ENCODE measurements at places on chromosomes 13 and 19.

DNA sequence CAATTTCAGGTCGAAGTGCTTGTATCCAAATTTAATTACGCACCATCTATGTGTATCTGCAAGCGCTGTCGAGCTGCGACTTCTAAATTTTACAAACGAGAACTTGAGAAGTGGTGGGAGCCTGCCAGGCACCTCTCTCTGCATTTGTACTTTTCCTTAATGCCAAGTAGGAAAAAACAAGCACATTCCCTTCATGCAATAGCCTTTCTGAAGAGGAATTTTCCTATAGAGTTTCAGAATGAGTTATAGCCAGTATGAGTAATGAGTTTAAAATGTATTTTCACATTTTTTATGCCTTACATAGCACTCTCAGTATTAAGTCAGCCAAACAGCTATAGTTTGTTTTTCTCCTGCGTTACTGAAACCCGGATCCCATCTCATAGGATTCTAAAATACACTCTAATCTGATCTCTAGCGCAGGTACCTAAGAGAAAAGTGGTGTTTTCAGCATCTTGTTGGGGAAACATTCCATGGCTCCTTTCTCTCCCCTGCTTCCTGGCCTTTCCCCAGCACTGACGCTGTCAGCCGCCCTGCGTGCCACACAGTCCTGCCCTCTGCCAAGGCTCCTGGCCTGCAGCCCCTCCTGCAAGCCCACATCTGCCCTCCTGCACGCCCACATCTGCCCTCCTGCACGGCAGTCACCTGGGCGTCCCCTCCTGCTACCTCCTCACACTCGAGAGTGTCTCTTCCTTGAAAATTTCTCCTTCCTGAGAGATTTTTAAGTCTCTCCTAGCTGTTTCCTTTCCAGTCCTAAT lies 526.9 kb downstream of the MYO16 start:
- DNase-seq, result no peak

- DNase-seq, result no peak
Observed at GRCh38 chr13:59537500-59537899, 626.2 kb downstream of the DIAPH3 start.

DNA sequence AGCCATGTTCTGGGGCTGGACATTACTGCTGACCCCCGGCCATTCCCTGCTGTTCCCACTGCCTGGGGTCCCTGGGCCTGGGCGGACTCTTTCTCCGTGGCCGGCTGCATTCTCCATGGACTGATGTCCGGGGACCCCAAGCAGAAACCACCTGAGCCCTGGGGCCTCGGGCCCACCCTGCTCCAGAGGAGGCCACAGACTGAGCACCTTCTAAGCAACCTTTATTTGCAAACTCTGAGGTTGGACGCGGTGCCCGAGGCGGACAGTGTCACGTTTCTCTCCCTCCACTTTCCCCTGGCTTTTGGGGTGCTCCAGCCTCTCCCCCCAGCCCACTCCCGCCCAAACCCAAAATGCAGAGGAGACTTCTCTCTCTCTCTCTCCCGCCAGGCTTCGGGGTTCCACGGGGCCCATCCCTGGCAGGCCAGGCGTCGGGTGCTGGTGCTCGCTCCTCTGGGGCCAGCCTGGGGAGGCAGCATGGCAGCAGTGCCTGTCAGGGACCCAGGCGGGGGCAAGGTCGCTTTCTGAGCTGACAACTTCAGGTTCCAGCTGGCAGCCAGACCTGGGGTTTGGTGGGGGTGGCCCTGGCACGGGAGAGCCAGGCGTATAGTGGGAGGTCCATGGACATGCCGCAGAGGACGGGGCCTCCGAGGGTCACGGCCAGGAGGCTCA lies 2.3 kb upstream of the C19orf25 start:
- DNase-seq, result no peak

DNA sequence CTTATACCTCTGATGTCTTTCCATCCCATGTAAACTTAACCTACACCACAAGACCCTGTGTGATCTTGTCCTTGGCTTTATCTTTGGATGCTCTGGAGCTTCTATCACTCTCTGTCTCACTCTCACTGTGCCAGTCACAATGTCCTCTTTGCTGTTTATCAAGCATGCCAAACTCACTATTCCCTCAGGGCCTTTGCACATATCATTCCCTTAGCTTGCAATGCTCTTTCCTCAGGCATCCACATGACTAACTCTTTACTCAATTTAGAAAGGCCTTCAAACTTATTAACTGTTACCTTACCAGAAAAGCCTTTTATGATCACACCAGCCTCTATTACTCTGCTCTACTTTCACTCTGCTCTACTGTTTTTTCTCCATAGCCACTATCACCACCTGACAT lies 354.1 kb downstream of the RFC3 start:
- DNase-seq, result no peak

DNA sequence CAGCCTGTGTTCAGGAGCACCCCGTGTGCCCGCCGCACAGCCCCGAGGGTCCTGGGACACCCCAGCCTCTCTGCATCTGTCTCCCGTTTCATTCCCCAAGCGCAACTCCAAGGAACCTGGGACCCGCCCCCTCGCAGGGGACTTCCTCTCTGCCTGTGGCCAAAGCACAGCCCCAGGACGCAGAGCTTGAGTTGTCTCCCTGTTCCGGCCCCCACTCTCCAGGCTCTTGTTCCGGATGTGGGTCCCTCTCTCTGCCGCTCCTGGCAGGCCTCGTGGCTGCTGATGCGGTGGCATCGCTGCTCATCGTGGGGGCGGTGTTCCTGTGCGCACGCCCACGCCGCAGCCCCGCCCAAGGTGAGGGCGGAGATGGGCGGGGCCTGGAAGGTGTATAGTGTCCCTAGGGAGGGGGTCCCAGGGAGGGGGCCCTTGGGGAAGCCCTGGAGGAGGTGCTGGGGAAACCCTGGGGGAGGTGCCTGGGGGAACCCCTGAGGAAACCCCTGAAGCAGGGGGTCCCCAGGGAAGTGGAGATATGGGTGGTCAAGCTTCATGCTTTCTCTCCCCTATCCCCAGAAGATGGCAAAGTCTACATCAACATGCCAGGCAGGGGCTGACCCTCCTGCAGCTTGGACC lies 1.3 kb downstream of the HCST start:
- DNase-seq, result no peak

- no peak for DNase-seq
Observed at GRCh38 chr19:3474010-3474409, 6.3 kb downstream of the SMIM24 start.

DNA sequence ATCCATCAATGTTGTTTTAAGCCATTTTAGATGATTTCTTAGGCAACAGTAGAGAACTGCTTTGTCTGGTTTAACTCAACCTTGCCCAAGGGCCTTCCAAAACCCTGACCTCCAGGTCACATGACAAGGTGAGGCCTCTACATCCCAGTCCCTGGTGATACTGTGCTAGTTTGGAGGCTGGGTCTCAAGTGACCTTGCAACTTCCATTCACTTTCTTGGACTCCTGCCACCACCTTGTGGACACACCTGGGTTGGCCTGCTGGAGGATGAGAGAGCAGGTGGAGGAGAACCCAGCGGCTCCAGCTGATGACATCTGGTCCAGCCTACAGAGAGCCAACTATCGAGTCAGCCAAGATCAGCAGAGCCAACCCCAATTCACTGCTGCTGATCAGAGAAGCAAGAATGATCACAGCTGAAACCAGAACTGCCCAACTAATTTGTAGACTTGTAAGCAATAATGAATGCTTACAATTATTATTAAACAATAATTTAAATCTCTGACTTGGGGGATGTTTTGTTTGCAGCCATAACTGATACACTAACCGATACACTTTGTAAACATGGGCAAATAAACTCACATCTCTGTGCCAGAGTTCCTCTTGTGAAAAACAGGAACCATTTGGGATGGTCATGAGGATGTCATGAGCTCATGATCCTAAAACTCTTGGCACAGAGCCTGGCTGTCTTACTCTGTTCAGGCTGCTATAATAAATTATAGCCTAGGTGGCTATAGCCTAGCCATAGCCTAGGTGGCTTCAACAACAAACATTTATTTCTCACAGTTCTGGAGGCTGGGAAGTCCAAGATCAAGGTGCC lies 11.5 kb downstream of the FAM187B start:
- DNase-seq, result no peak

DNA sequence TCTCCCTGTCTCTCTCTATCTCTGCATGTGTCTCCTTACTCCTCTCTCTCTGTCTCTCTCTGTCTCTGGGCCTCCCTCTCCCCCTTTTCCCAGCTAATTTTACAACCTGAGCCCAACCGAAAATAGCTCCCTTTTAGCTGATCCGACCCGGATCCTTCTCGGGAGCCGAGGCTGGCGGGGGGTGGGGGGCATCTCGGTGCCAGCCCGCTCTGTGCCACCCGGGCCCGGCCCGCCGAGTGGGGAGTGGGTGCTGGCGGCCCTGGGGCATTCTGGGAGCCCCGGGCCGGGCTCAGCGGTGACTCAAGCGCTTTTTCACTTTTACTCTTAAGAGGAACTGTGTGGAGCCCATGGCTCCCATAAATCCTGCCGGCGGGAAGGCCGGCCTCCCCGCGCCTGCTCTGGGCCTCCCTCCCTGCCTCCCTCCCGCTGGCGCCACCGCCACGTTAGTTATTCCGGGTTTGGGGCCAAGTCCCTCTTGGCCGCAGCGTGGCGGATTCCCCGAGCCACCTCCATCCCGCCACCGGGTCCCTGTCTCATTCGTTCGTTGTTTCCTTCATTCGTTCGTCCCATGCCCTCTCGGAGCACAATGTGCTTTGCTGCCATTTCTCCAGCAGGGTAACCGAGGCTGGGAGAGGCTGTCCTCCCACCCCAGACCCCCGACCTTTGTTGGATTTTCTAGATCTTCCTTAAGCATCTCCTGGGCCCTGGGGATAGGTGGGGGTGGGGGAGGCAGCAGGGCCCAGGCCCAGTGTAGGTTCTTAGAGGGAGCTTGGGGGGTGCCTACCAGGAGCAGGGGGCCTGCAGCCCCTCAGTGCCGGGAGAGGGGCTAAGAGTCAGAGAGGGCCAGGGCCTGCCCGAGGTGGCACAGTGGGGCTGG lies 3.2 kb downstream of the NFIC start:
- no peak for DNase-seq

DNA sequence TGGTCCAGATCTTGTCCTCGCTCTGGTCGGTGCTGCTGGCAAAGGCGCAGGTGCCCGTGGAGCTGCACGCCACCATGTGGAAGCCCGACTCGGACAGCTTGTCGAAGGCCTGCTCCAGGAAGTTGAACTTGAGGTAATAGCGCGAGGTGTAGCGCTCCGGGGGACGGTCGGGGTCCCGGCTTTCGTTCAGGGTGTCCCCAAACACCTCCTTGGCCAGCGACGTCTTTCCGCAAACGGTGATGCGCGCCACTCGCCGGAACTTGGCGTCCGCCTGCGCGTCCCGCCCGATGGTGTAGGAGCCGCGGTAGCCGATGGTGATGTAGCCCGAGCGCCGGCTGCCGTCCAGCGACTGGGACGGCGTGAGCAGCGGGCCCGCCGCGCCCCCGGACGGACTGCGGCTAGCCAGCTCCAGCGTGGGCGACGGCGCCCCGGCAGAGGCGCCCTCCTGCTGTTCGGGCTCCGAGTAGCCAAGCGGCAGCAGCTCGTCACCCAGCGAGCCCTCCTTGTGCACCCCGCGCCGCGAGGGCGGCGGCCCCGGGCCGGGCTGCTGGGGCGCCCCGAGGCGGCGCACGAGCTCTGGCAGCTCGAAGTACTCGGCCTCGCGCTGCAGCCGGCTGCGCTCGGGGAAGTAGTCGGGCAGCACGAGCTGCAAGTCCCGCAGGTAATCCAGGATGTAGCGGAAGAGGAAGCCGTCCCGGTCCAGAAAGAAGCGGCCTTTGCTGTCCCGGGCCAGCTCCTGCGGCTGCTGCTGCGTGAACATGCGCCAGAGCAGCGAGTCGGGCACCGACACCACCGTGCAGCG lies 801 bp downstream of the KCTD12 start:
- DNase-seq, result no peak

DNA sequence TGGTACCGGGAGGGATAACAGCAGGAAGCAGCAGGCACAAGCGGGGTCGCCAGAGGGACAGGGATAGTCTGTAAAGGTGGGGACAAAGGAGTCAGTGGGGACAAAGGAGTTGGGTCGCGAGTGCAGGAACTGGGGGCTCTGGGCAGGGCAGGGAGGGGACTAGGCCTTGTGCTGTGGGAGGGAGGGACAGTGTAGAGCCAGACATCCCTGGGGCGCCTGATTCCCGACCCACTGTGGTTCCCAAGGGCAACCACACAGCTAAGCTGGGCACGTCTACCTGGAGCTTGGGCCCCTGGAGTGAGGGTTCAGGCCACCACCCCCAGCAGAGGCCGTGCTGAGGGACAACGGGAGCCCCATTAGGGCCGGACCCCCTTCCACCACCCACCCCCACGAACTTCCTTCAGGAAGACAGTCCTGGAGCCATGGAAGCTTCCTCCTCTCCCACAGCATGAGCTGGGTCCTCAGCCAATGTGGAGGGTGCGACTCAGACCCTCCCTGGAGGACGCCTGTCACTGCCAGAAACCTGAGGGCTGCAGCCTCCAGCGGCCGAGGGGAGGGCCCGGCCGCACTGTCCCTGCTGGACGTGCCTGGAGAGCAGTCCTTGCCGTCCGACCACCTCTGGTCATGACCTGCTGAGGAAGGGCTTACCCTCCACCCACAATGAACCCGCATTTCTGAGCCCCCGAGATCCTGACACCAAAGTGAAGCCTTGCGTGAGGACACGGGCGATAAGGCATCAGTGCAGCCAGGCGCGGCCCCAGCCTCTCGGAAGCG lies 77.9 kb downstream of the SPACA7 start:
- no peak for DNase-seq

DNA sequence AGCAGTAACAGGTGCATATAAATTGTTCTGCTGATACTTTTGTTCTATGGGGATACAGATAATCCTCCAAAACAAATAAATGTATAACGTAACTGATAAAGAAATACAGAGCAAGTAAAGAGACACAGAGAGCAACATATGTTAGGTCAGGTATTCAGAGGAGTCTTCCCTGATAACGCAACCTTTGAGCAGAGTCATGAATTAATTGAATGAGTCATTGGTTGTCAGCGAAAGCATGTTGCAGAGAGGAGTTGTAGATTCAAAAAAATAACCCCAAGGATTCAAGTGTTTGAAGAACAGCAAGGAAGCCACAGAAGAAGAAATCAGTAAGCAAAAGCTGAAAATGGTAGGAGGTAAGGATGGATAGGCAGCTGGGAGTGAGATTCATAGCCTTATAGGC lies 245.2 kb downstream of the TBC1D4 start:
- no peak for DNase-seq

DNA sequence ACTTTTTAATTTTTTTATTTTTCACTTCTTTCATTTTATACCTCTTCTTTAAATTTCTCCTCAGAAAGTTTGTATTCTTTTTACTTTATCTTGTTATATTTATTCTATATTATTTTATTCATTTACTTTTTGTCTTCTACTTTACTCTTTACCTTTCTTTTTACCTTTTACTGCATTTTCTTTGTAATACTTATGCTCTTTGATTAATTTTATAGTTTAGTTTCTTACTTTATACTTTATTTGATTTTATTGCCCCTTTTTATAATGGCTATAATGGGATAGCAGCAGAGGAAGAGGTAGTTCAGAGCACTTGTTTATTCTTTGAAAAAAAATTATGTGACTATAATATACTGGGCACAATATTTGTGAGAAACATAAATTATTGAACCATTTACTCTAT lies 542.6 kb upstream of the SPRY2 start:
- DNase-seq, result no peak
